Stimulated activated naive CD4-positive, alpha-beta T cell (primary cell): ENCODE measurements at places on chromosomes 16 and 17.

- no peak for DNase-seq
Measured at GRCh38 chr16:675884-676564, 553 bp downstream of the RHBDL1 start.

DNA sequence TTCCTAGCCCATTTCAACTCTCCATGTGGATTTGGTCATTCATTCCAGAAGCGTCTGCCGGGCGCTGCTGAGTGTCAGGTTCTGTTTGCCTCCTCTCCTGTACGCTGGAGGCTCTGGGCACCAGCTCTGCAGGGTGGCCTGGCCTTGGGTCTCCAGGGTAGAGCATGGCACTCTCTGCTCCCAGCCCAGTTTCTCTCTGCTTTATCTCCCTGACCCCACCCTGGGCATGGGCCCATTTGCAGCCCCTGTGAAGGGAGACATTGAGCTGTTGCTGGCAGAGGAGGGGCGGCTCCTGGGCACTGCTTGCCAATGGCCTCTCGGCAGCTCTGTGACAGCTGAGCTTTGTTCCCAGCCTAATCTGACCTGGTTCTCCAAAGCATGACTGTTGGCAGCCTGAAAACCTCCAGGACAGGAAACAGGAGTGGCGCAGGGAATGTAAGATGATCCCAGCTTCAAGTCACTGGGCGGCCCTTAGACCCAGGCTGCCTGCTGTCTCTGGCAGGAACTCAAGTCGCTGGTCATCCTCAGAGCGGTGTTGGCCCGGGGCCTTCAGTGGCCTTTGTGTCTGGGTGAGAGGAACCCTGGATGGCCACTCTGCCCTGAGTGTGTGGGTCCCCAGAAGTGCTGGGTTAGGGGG, 146.8 kb downstream of the SEC14L1 start:
- no peak for DNase-seq

DNA sequence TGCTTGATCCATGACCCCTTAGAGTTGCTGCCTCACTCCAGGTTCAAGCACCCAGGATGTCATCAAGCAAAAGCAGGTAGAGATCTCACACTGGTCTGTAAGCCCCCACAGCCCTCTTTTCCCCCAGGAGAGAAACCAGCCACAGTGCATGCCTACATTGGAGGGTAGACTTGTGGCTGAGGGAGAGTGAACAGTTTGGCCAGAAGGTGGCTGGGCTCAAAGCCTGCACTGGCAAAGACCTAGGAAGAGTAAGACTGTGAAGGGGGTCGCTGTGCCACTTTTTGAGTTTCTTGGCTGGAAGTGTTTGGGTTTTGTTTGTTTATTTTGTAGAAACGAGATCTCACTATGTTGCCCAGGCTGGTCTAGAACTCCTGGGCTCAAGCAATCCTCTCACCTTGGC, 28.5 kb downstream of the HOXB1 start:
- DNase-seq = no peak

- no peak for DNase-seq
Measured at GRCh38 chr17:81837641-81838040, 2.8 kb upstream of the PPP1R27 start.

DNA sequence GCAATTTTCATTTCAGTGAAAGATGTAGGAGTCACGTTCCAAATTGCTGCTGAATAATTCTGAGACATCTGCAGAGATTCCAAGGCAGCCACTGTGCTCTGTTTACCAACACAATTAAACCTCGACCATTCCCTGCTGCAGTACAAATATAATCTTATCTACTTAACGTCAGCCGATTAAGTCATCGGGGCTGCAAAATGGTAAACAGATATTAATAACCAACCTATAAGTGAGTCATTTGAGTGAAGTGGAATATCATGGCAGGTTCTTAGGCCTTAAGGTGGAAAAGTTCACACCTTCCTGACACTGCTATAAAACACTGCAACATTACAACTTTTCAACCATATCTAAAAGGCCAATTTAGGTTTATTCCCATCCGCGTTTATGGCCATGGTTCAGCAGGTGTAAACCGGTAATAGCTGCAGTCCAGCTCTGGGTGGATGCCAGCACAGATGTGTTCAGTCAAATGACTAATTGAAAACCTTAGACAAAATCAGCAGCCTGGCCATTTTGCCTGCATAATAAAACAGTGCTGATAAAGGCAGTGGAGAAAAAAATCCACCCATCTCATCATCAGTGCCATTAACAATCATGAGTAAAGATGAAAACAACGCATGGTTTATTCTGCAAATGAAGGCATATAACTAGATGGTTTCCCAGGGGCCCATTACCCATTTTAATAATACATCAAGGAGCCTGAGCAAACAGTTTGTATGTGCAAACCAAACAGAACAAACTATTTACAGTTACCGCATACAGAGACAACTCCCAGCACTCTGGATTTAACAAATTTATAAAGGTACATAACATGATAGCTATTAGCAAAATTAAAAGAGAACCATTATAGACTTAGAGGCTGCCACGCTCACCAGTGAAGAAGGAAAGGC, 202.9 kb upstream of the IRX3 start:
- no peak for DNase-seq

GRCh38 chr16:21610006-21610544, 10.7 kb downstream of the METTL9 start:
- no peak for DNase-seq

DNA sequence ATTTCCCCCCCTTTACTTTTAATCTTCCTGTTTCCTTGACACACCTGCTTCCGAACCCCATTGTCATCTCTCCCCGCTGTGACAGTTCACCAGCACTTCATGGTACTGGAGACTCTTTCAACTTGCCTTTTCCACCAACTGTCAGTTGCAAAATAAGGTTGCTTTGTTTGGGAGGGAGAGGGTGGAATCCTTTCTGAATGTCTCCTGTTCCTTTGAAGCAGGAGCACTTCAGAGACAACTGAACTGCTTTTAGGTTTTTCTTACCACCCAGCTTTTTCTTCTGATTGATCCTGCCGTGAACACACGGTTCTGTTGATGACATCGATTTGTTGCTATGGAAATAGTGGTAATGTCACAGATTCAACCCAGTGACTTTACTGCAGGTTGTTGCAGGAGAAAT, 42.0 kb downstream of the RPA1 start:
- peak; percentile 54 for DNase-seq

GRCh38 chr16:80317599-80318037, 223.2 kb upstream of the DYNLRB2 start:
- no peak for DNase-seq

DNA sequence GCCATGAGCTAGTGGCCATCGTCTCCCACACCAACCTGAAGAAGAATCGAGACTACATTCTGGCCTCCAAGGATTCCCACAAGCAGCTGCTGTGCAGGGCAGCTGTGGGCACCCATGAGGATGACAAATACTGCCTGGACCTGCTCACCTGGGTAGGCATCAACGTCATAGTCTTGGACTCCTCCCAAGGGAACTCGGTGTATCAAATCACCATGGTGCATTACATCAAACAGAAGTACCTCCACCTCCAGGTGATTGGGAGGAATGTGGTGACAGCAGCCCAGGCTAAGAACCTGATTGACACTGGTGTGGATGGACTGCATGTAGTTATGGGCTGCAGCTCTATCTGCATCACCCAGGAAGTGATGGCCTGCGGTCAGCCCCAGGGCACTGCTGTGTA, 70.2 kb downstream of the GRIN2A start:
- no peak for DNase-seq

DNA sequence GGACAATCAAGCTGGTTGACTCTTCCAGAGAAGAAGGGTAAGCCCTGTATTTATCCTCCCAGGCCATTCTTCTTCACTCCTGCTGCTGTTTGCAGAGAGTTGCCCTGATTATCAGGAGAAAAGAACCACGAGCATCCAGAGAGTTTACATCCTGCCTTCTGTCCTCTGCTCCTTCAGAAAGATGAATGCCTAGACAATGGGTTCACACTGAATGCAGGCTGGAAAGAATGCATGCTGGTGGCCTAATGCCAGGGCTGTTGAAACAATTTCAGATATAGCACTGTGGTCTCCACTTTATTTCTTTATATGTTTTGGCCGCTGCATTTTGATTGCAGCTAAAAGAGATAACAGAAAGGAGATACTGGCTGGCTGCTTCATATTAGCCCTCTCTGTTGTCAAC, 21.2 kb upstream of the HAS3 start:
- DNase-seq = no peak

GRCh38 chr17:50318501-50319285, 27.2 kb upstream of the XYLT2 start:
- no peak for DNase-seq

DNA sequence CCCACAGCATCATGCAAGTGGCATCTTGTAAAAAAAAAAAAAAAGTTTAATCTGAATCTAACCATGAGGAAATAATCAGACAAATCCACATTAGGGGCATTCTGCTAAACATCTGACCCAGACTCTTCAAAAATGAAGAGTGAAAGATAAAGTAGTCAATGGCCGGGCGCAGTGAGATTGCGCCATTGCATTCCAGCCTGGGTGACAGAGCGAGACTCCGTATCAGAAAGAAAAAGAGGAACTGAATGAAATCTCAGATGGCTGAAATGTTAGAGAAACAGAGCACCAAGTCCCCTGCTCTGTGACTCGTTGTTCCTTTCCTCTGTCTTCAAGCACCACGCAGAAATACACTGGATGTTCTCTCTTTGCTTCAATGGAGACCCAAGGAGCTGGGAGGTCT, 12.7 kb upstream of the RNF135 start:
- no peak for DNase-seq

DNA sequence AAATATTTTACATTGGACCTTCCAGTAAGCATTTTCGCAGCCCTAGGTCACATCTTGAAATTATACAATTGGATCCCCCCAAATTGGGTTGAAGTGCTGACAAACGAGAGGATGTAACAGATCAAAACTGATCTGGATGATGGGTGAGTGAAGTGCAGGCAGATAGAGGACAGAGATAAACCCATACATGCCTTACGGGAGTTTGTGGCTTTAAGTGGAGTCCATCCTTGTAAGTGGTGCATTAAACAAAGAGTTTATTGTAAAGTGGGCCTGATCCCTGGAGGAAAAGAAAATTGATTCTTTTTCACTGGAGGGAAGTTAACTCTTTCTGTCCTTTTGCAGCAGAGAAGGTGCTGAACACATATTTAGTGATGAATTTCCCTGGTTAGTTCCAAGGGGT, 39.0 kb upstream of the KCNJ2 start:
- no peak for DNase-seq

GRCh38 chr16:22190081-22190775, 15.8 kb upstream of the EEF2K start:
- peak; percentile 94 for DNase-seq

GRCh38 chr16:81565321-81566028, 120.9 kb downstream of the CMIP start:
- DNase-seq = no peak

DNA sequence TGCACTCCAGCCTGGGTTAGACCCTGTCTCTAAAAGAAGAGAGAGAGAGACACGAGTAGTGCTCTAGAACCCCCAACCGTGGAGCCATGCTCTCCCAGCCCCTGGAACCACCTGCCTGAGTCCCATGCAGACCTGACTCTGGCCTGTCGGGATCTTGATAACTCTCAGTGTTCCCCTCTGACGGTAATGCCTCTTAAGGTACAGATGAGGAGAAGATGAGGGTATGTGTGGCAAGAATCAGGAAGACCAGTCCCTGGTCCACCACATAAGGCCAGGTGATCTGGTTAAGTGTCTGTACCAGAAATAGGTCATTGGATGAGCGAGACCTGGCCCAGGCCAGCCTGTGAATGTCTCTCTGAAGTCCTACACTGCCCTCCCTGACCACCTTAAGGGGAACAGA, 18.4 kb downstream of the OSBPL7 start:
- DNase-seq = no peak

GRCh38 chr17:44203731-44204440, 4.2 kb upstream of the ATXN7L3 start:
- DNase-seq = peak; percentile 9

DNA sequence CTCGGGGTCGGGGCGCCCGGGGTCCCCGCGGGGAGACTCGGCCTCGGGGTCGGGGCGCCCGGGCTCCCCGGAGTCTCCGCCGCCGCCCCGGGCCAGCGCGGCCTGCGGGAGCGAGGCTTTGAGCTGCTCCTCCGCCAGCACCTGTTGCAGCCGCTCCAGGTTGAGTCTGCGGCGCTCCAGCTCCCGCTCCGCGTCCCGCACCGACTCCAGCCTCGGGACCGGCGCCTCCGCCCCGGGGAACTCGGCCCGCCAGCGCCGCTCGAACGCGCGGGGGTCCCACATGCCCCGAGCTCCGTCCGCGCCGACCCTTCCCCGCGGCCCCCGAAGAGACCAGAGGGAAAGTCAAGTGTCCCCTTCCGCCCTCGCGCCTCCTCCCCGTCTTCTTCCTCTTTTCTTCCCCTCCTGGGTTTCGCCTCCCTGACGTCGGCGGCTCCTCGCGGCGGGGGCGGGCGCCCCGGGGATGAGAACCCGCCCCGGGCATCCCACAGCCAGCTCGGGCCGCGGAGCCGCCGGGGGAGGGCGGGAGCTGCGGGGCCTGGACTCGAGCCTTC, 40.8 kb upstream of the BHLHA9 start:
- peak; percentile 31 for DNase-seq

DNA sequence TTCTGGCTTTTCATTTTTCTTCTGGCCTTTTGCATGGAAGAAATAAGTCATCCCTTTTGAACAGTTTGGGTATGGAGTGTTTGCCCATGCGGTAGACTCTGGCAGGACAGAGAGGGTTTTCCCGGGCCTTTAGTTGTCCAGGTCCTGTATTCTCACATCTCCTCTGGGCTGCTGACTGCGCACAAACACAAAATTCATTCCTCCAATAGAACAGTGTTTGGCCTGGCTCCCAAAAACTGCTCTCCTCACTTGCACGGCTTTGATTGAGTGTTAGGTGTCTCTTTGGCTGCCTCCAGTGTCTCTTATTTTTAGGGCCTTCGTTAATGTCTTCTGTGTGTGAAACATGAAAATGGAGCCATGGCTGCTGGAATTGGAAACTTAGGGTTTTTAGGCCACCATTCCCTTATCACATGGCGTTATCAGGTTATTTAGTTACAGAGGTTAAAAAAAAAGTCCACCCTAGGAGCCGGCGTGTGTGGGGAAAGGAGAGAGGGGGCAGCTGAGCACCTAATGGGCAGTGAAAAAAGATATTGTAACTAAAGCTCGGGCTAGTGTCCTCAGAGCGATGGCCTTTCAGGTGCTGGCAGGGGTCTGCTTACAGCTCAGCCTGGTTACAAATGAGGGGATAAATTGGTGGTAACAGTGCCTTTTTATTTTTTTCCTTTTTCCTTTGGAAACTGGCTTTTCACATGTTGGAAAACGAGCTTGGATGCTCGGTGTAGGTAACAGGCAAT, 47.3 kb downstream of the PRKCA start:
- DNase-seq = no peak

GRCh38 chr16:20830372-20830771, 24.0 kb downstream of the REXO5 start:
- DNase-seq = no peak
